ENCODE measurements at places on chromosomes 3 and 15.
A peak's percentile ranks its signal among the peaks of the same experiment; 100 is the strongest.

GRCh38 chr3:32782407-32782806 lies 35.4 kb upstream of the TRIM71 start:
- DNase-seq = no peak

GRCh38 chr3:127002195-127003174 lies 19.6 kb downstream of the PLXNA1 start:
- no peak for DNase-seq

GRCh38 chr15:65805019-65805745 lies 13.1 kb upstream of the DENND4A start:
- no peak for DNase-seq

DNA sequence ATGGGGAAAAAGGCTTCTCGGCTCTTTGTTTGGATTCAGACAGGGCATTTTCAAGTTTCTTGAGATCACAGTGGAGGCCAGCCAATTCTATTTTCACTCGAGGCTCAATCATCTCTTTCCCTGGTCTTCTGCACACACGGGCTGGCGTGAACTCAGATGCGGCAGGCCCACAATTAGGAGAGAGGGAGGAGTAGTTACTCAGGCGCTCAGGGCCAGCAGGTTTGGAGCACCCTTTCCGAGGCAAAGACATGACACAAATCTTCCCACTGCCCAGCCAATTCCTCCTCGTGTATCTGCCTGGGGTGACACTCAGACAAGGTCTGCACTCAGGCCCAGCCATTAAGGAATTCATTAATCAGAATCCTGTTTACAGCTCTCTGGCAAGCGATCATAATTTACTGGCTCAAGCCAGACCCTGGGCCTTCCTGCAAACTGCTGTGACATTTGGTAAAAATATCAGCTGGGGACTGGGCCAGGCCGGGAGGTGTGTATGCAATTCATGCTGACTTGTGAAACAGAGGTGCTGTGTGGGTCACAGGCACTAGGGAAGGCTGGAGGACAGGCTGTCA lies 68.1 kb upstream of the TLE3 start:
- no peak for DNase-seq

DNA sequence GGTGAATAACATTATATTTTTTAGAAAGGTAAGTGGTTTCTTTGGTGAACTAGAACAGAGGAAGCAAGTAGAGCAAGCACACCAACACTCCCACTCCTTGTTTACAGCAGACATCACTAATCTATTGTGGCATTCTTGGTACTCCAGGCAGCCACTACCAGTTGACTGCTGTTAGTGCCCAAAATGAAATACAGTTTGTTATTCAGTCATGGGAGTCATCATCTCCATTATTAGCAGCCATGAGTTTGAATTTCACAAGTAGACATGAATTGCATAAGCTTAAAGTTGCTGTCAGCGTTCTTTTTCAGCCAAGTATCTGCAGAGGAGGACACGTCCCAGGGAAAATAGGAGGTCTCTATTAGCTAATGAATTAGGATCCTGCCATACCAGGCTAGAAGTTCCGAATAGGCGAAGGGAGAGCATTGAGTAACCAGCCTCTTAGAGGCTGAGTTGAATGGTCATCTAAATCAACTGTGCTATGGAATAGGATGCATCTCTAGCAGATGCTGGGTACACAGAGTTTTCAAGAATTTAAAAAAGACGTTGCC lies 252.7 kb upstream of the ICE2 start:
- no peak for DNase-seq

- DNase-seq = no peak
These were observed 116.2 kb downstream of the GBE1 start for GRCh38 chr3:81645248-81645647.

DNA sequence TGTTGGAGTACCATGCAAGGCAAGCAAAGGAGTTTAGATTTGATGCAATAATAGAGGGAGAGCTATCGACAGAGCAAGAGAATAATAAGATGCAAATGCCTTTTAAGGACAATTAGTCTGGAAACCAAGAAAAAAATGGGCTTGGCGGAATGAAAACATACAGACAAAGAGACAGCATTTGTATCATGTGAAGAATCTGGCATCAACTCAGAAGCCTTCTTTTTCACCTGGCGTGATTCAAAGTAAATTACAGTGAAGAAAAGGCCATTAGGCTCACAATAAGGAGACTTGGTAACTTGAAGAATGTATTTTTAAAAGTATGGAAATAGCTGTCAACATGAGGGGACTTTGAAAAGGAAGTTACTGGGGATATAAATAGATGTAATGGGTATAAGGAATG lies 521.2 kb upstream of the GOLIM4 start:
- no peak for DNase-seq

GRCh38 chr3:137845194-137845593 lies 81.1 kb downstream of the SOX14 start:
- no peak for DNase-seq

DNA sequence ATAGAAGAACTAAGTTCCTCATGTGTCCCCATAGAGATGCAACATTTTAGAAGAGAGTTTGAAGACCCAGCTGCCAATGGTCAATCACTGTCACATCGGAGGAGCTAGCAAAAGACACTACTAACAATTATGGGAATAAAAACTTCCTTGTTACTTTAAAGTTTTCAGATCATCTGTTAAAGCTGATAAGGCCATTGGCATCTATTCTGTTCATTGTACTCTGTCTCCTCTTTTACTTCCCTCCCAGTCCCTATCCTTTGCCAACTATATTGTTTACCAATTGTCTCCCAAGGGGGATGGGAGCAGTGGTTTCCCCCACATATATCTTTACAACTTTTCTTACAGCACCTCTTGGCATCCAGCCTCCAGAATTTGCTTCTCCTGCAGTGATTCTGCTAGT lies 81.0 kb downstream of the FAM174B start:
- DNase-seq = no peak

DNA sequence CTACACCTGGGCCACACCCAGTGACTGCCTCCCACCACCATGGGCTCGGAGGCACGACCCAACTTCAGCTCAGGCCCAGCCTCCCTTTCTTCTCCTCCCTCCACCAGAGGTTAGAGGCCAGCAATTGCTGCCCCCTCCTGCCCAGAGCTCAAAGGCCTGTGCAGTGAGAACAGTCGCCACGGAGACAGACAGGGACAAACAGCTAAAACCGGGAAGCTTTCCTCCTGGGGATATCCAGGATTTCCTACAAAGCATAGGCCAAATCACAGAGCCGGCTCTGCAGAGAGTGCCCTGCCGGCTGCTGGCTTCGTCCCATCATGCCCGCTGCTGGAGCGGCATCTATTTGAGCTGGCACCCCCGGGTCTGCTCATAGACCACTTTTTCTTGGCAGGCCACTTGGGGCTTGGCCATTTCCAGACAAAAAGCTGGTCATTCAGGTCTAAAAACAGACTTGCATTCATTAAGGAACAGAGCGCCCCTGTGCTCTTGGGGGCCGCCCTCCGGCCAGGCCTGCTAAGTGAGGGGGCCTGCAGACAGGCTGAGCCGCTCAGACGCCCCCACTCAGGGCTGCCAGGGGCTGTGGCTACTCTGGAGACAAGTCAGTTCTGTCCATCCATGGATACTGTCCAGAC lies 17.5 kb downstream of the GRAMD2A start:
- no peak for DNase-seq

DNA sequence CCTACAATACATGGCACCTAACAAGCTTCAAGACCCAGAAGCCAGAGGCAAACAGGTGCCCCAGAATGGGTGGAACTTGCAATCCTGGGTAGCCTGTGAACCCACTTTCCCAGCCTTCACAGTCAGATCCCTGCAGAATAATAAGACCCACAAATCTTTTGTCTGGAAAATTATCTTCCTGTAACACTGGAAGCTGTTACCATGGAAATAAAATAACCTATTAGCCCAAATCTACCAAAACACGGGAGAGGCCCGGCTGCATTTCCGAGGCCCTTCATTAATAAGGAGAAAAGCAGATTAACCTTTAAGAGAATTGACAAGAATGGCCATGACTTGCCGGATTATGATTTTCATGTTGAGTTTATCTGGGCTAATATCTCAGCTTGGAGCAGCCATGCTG lies 256.1 kb upstream of the PROK2 start:
- no peak for DNase-seq

DNA sequence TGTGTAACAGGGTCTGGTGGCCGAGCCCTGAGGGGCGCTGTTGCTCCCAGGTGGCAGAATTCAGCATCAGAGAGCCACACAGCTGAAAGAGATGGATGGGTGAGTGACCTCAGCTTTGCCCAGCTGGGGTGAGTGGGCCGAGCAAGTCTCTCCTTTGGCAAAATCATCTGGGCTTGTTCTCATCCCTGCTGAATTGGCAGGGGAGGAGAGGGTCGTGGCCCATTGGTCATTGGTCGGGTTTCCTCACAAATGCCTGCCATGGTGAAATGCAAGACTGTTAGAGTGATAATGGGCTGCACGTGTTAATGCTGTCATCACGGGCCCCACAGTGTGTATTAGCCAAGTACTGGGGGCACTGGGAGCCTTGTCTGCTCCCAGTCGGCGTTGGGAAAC lies 15.9 kb downstream of the ABHD2 start:
- DNase-seq = no peak

- peak; percentile 51 for DNase-seq
These were observed 8.6 kb upstream of the SST start for GRCh38 chr3:187678726-187679268.

GRCh38 chr15:56356616-56357015 lies 8.6 kb upstream of the TEX9 start:
- no peak for DNase-seq

DNA sequence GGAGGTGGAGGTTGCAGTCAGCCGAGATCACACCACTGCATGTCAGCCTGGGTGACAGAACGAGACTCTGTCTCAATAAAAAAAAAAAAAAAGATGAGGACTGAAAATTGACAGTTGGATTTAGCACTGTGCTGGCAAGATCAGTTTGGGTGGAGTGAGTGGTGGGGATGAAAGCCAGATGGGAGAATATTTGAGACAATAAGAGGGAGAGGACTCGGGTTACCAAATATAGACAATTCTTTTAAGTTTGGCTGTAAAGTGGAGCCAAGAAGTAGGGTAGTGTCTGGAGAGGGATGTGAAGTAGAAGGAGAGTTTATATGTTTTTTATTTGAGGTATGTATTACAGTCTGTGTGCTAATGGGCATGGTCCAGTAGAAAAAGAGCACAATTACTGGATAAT lies 20.4 kb downstream of the TMOD3 start:
- no peak for DNase-seq

GRCh38 chr15:43190178-43190577 lies 5.0 kb downstream of the CCNDBP1 start:
- no peak for DNase-seq

DNA sequence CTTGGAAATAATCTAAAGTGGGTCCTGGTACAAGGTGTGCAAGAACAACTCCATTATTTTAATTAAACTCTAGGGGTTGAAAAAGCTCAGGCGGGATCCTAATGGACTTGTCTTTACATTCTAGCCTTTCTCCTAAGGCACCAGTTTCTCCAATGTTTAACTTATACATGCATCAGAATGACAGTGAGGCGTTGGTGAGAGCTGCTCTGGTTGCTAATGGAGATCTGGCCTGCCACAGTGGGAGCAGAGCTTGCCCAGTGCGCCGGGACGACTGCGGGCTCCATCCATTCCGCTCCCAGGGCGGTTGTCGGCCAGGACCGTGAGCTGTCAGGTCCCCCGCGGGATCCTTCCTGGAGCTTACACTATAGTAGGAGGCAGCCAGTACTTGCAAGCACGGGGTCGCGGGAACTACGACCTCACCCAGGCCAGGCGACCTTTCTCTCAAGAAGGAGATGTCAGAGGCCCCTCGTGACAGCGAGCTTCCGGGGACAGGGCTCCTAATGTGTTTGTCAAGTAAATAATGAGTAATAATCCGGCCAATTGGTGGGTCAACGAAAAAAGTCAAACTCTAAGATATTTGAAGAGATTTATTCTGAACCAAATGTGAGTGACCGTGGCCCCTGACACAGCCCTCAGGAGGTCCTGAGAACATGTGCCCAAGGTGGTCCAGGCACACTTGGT lies 991 bp upstream of the HIGD1A start:
- no peak for DNase-seq

- DNase-seq = no peak
These were observed 164.7 kb upstream of the SLCO3A1 start for GRCh38 chr15:91688811-91689210.

DNA sequence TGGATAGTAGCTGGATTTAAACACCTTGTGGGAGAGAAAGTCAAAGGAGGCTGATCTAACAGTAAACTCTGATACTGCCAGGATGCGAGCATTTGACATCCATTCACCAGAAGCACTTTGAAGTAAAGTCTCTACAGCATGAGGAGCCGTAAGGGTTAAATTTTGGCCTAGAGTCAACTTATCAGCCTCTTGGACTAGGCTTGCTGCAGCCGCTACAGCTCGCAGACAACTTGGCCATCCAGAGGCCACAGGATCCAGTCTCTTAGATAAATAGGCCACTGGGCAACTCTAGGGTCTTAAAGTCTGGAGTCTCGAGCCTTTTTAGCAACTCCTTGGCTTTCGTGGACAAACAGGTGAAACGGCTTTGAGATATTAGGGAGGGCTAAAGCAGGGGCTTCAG lies 61.4 kb downstream of the PLSCR2 start:
- no peak for DNase-seq

DNA sequence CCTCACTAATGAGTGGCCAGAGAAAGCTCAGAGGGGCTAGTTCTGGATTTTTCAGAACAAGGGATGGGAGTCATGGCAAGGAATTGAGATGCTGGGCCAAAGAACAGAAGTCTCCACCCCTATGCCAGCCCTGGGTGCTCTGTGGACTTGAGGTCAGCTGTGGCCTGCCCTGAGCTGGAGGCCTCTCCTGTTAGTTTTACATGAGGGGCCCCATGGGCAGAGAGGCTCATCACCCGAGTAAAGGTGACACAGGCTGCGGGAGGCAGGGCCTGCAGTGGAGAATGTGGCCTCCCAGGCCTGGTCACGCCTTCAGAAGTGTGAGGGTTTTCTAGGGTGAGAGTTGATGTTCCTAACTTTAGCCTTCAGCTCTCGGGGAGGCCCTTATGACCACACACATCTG lies 44.9 kb downstream of the ABHD5 start:
- DNase-seq = no peak

DNA sequence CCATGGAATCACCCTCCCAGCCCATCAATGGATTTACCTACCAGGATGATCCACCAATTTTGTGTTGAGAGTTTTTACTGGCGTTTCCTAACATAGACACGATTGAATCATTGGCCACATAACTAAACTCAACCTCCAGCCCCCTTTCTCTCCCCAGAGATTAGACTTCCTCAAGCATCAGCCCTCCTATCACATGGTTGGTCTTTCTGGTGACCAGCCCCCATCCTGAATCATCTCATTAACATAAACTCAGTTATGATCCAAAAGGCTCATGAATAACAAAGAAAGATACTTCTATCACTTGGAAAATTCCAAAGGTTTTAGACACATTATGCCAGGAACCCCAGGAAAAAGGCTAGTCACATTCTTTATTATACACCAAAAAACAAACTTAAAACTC lies 21.2 kb downstream of the PRKAR2A start:
- DNase-seq = no peak

DNA sequence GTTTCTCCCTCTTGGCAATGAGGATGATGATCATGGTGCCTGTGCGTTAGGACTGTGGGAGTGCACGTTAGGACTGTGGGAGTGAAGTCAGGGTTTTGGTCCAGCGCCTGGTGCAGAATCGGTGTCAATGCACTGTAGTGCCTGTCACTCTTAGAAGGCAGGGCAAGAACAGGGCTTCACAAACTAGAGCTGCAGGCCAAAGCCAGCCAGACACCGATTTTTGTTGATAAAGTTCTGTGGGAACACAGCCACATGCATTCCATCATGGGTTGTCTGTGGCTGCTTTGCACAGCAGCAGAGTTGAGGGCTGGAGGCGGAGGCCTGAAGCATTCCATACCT lies 32.6 kb upstream of the NR2C2 start:
- DNase-seq = no peak

- DNase-seq = no peak
These were observed 192.1 kb downstream of the RORA start for GRCh38 chr15:61037031-61037430.
